Left cardiac atrium (tissue), 4 donors: ENCODE measurements at places on chromosomes 11 and 22.

DNA sequence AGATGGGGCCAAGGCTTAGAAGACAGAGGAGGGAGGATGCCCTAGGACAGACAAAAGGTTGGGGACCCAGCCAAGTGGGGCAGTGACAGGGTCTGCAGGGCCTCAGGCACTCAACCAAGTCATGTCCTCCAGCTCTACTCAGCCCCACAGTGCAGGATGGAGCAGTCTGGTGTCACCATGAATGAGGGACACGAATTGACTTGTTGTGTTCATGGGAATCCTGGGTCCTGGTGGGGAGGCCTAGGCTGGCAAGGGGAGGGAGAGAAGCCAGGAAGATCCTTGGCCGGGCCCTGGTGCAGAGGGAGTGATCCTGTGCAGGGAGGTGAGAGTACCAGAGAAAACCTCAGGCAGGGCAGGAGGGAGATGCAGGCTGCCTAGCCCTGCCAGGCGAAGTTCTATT, 12.0 kb downstream of the P2RY6 start:
- no peak for DNase-seq

GRCh38 chr11:122074022-122074421, 42.0 kb downstream of the BLID start:
- DNase-seq, result no peak

- DNase-seq, result peak; percentile 33
Measured at GRCh38 chr11:62242021-62242420, at the start of gene SCGB1D2. SCGB1D2 (plus strand) TSS chr11:62242239; CDS start chr11:62242308, 69 bp downstream.

GRCh38 chr22:23749841-23750301, 1.0 kb downstream of the ZNF70 start:
- no peak for DNase-seq
